ENCODE measurements at places on chromosomes 6 and 20.

DNA sequence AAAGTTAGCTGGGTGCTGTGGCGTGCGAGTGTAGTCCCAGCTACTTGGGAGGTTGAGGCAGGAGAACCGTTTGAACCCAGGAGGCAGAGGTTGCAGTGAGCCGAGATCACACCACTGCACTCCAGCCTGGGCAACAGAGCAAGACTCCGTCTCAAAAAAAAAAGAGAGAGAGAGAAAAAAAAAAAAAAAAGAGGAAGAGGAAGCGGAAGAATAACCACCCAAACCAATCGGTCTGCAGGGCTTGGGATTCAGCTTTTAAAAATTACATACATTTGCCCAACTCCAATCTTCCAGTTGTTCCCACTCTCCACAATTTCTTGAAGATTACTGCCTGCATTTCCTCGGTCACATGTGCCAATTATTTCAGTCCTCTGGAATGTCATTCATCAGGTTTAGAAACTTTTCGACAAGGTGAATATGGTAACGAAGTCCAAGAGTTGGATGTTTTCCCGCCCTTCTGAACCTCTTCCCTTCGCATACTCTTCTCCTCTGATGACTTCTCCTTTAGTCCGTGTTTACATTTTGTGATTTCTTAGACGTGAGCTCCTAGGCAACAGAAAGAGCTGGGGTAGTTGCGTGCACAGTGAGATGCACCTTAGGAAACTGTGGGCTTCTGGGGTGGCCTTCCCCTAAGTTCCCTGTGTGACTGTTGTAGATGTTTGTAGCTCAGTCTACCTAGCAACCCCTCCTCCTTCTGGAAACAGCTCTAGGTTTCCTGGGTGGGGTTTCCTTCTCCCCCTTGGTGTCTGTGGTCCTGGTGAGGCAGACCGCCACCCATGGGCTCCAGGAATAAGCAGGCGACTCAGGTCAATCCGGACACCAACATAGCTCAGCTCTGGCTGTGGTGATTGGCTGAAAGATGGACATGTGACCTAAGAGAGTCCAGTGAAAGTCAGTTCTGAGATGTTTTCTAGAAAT, 63.0 kb upstream of the NCOA3 start:
- DNase-seq, result peak; percentile 44

- DNase-seq, result no peak
Observed at GRCh38 chr20:3045042-3045815, 623 bp upstream of the MRPS26 start.

DNA sequence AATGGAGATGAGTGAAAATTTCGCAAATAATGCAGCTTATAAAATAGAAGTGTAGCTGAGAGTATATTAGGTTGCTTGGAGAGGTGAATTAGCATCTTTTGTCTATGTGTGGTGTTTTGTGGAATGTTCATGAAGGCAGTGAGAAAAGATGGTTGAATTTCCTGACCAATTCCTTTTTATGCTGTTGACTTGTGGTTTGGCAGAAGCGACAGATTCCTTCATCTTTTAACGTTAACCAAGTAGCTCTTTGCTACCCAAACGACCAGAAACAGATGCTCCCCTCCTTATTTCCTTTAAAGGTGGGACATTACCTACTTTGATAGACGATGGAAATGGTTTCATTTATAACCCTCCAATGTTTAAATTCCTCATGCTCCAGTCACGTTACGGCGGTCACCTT, 390.5 kb downstream of the QKI start:
- no peak for DNase-seq

- DNase-seq, result no peak
Observed at GRCh38 chr20:19308146-19308545, 95.7 kb downstream of the SLC24A3 start.

GRCh38 chr6:80181352-80182081, 75.0 kb downstream of the BCKDHB start:
- no peak for DNase-seq

GRCh38 chr6:18347021-18347577, 40.1 kb upstream of the RNF144B start:
- no peak for DNase-seq
